Airway epithelial cell (primary cell): ENCODE measurements at places on chromosomes 3 and 15. TPM values are rescaled to one million over a fixed set of nuclear protein-coding genes. Genes with fewer than 3 reads are reported as not detected.

C3orf85 gene
- not detected in 2 replicates for total RNA-seq

TLR9 gene
- 0.07 TPM in 1 of 2 replicates, not detected in the other for total RNA-seq

AGBL1 gene
- not detected in 2 replicates for total RNA-seq

C3orf70 gene
- under 0.01 TPM in 1 of 2 replicates, not detected in the other for total RNA-seq

MYO5C gene
- total RNA-seq, result 12.7 and 21.0 TPM in 2 replicates

HDC gene
- total RNA-seq, result not detected in 2 replicates

RASGRP1 gene
- 0.85 and 1.2 TPM in 2 replicates for total RNA-seq

ARID3B gene
- 3.2 and 8.3 TPM in 2 replicates for total RNA-seq

PTX3 gene
- 0.37 and 0.49 TPM in 2 replicates for total RNA-seq

RPLP1 gene
- total RNA-seq, result 648 and 671 TPM in 2 replicates

LXN gene
- 3.6 and 5.1 TPM in 2 replicates for total RNA-seq

DRD3 gene
- not detected in 2 replicates for total RNA-seq

LINGO1 gene
- not detected in 2 replicates for total RNA-seq

COL6A5 gene
- not detected in 2 replicates for total RNA-seq

ARGFX gene
- total RNA-seq, result not detected in 2 replicates

ANKRD34C gene
- not detected in 2 replicates for total RNA-seq

CMC1 gene
- total RNA-seq, result 17.3 and 24.3 TPM in 2 replicates

PTPRG gene
- 11.0 and 14.4 TPM in 2 replicates for total RNA-seq

CASR gene
- total RNA-seq, result not detected in 2 replicates

DLL4 gene
- 0.35 TPM in 1 of 2 replicates, not detected in the other for total RNA-seq

DOCK3 gene
- total RNA-seq, result 0.42 and 0.49 TPM in 2 replicates

TERC gene
- 199 and 253 TPM in 2 replicates for total RNA-seq

GOLGA8H gene
- total RNA-seq, result 0.07 TPM in 1 of 2 replicates, not detected in the other

ATP2B2 gene
- total RNA-seq, result not detected in 2 replicates

HGD gene
- total RNA-seq, result 0.05 TPM in 1 of 2 replicates, not detected in the other

GNAT1 gene
- total RNA-seq, result 0.35 TPM in 1 of 2 replicates, not detected in the other

ABCC5 gene
- total RNA-seq, result 19.2 and 23.5 TPM in 2 replicates

UBE2Q2 gene
- total RNA-seq, result 23.6 and 29.7 TPM in 2 replicates
